ENCODE measurements at places on chromosomes 4 and X. TPM values are rescaled to one million over a fixed set of nuclear protein-coding genes. Genes with fewer than 3 reads are reported as not detected.

F8A1 gene
- total RNA-seq: 49.0 TPM

TLR2 gene
- total RNA-seq: 0.41 TPM

UBE2A gene
- 81.2 TPM for total RNA-seq

GRCh38 chrX:70336767-70337166, 46.9 kb downstream of the KIF4A start:
- peaks cover 22% of the 10 kb centered on the region for H3K4me1 ChIP-seq
- H3K4me3 ChIP-seq: no peak overlapping the region
- DNase-seq: peak; percentile 38
- peaks cover 38% of the 10 kb centered on the region for H3K36me3 ChIP-seq
- H3K27me3 ChIP-seq: no peaks in the 10 kb centered on the region
- H3K27ac ChIP-seq: peak overlapping the region; percentile 15

GRCh38 chrX:2960861-2961515, 31.8 kb upstream of the ARSD start:
- no peak overlapping the region for H3K27ac ChIP-seq
- H3K27me3 ChIP-seq: no peaks in the 10 kb centered on the region
- no peak for DNase-seq
- H3K4me3 ChIP-seq: no peak overlapping the region
- no peaks in the 10 kb centered on the region for H3K36me3 ChIP-seq

DNA sequence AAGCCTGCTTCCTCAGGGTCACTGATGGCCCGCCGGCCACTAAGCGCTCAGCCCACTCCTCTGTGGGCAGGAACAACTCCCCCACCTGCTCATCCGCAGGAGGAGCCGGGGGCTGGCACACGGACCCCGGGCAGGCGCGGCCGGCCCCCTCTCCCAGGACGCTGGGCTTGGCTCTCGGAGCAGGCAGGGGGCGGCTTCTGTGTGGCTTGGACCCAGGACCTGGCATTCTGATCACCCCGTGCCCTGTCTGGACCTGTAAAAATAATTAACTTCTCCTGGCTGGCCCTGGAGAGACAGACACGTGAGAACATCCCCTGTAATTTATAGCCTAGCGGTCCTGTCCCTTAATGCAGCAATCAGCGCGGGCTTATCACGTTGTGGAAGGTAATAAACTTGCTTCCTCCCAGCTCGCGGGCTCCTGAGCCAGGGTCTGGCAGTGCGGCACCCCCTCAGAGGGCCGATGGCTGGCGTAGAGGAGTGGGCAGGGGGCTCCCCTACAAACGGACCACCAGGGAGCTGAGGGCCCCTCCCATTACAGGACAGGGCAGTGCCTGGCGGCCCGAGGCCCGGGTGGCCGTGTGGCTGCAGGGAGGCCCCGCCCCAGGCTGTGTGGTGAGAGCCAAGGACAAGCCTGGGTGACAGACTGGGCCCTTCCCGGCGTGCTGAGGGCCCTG, 84.5 kb upstream of the NKX1-1 start:
- no peak for DNase-seq
- H3K27ac ChIP-seq: no peak overlapping the region
- H3K4me3 ChIP-seq: no peak overlapping the region
- peaks cover 2% of the 10 kb centered on the region for H3K27me3 ChIP-seq
